Stimulated activated CD4-positive, alpha-beta T cell treated with anti-CD3 and anti-CD28 coated beads, Interleukin-12 subunit alpha, Interleukin-12 subunit beta, amount 100 ng/mL, for 24 hours (primary cell): ENCODE measurements at places on chromosomes 5 and 9.

- DNase-seq: no peak
These were observed 206.4 kb downstream of the AOPEP start for GRCh38 chr9:94932652-94933510.

DNA sequence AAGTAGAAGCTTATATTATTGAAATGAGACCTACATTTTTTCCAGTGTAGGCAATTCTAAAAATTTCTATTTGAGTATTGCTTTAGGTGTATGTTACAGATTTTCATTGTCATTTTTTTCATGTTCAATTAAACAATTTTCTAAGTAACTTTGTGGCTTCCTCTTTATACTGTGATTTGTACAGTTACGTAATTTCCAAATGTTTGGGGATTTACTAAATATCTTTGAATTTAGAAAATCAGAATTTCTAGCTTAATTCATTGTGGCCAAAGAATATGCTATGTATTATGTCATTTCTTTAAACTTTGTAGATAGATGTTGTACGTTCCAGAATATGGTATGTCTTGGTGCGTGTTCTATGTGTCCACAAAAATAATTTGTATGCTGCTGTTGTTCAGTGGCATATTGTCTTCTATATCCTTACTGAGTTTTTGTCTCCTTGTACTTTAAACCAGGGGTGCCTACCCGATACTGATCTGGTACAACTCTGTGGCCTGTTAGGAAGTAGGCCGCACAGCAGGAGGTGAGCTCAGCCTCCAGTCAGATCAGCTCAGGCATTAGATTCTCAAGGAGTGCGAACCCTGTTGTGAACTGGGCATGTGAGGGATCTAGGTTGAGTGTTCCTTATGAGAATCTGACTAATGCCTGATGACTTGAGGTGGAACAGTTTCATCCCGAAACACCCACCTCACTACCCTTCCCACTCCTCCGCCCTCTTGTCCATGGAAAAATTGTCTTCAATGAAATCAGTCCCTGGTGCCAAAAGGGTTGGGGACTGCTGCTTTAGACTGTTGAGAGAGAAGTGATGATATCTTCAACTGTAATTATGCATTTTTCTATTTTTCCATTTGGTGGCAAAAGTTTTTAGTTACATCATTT is 63.5 kb downstream of the UBE2R2 start:
- no peak for DNase-seq

DNA sequence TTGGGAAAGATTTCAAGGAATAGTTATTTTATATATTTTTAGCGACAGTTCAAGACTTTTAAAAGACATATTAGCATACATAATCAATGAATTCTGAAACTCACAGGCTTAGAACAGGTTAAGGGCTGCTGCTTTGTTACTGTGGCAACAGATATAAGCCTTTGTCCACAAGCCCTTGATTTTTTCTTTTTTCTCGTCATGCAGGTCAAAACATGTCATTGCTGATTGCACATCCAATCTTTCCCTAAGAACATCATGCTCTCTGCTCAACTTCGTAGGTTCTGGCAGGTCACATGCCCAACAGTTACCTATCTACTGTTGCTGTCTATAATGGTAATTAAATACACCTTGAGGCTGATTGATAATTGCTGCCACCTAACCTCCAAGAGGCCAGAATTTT is 172.5 kb upstream of the PTPRD start:
- DNase-seq: no peak

- no peak for DNase-seq
These were observed 100.9 kb downstream of the BOD1 start for GRCh38 chr5:173515526-173515925.

DNA sequence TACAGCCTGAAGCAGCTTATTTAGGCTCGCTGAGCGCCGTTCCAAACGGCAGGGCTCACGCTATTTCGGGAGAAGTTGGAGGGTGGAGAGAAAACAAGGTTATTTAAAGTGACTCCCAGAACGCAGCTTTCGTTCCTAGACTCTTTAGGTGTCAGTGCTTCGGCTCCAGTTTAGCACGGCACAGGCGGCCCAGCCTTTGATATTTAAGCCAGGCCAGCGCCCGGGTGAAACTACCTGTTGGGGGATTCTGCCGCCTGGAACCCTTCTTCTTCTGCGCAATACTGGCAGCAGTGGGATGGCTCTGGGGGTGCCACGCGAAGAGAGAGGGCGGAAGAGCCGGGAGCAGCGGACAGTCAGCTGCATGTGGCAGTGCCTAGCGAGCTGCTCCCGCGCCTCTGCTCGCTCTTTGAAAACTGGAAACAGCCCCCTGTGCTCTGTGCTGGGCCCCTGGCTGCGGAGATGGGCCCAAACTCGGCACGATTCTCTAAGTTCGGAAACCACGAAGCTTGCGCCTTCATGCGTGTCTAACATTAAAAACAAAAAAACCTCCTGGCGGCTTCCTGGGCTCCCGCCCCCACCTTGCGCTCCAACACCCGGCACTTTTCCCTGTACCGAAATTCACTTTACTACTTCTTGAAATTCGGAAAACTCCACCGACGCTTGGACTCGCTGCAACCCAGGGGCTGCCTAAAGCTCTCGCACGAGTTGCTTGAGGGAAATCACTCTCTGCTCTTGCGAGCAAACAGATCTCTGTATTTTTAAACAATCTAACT is 34.6 kb upstream of the NFIB start:
- DNase-seq: no peak

- DNase-seq: no peak
These were observed 45.7 kb downstream of the SNX18 start for GRCh38 chr5:54563083-54563761.
